ENCODE measurements at places on chromosomes 4 and X. TPM values are rescaled to one million over a fixed set of nuclear protein-coding genes. Genes with fewer than 3 reads are reported as not detected.

Gene CABS1
- total RNA-seq = not detected

- H3K4me3 ChIP-seq = no peak overlapping the region
- H3K4me1 ChIP-seq = peaks cover 27% of the 10 kb centered on the region
- peaks cover 27% of the 10 kb centered on the region for H3K36me3 ChIP-seq
- no peak for DNase-seq
Observed at GRCh38 chr4:38011511-38012162, 51.4 kb downstream of the PTTG2 start.

- H3K27ac ChIP-seq = no peak overlapping the region
- H3K4me1 ChIP-seq = peaks cover 6% of the 10 kb centered on the region
- DNase-seq = no peak
- no peak overlapping the region for H3K4me3 ChIP-seq
- no peaks in the 10 kb centered on the region for H3K27me3 ChIP-seq
- no peaks in the 10 kb centered on the region for H3K36me3 ChIP-seq
Observed at GRCh38 chr4:151905197-151905596, 144.4 kb upstream of the GATB start.

DNA sequence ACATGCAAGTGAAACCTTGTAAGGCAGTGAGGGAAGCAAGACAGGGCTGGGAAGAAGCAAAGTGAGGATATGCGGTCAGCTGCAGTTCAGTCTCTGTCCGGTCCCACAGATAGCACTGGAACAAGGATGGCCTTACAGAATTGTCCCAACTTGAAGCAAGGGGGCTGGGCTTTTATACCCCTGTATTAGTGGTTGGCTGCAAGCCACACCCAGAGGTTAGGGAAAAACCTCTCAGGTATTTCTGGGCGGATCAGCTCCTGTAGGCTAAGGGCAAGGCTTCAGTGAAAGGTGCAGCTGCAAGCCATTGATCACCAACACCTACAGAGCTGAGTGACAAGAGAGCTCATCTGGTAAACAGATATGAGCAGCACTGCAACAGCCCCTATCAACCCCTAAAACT lies 89.0 kb downstream of the KDR start:
- no peak for DNase-seq
- H3K4me1 ChIP-seq = no peaks in the 10 kb centered on the region
- H3K36me3 ChIP-seq = no peaks in the 10 kb centered on the region

Gene FRMD7
- total RNA-seq = not detected

Gene LRAT
- not detected for total RNA-seq

Gene CXCL3
- total RNA-seq = 1.8 TPM

DNA sequence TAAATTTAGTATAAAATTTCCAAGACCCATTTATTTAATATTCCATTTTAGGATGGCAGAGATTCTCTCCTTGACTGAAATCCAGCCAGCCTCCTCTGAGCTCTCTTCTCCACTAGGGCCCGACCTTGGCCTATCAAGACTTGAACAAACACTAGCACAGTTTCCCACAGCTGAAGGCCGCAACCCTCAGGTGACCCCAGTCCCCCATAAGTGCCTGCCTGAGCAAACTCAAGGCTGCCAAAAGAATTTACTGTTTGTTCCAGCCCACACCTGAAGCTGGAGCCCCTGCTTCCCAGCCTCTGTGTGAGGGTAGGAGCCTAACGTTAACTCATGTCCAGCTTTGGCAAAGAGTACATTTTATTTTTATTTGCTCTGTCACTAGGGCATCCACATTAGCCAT lies 629.0 kb upstream of the ZFP42 start:
- H3K27me3 ChIP-seq = no peaks in the 10 kb centered on the region
- DNase-seq = no peak
- no peaks in the 10 kb centered on the region for H3K4me1 ChIP-seq

DNA sequence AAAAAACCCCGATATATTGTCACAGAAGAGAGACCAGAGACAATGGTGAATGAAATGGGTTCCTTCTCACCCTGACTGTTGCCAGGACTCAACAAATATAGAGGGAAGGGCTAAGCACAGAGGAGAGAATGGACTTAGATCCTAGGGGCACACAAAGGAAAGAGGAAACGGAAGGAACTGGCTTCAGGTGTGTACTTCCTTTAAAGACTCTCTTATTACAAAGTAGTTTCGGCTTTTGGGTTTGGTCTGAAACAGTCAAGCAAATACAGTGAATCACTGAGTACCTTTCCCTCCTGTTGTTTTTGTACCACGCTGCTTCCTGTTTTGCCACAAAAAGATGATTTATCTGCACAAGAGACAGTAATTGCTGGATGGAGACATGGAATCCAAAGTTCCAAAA lies 46.1 kb upstream of the S100G start:
- no peaks in the 10 kb centered on the region for H3K4me1 ChIP-seq
- no peak for DNase-seq
- no peak overlapping the region for H3K27ac ChIP-seq
- H3K27me3 ChIP-seq = no peaks in the 10 kb centered on the region
- H3K4me3 ChIP-seq = no peak overlapping the region

All from spleen (tissue), 13 donors.